Left ventricle myocardium inferior (tissue), 1 donor: ENCODE measurements at places on chromosomes 7 and 10.

GRCh38 chr7:106206826-106207541 lies 77.8 kb downstream of the NAMPT start:
- no peaks in the 10 kb centered on the region for H3K27me3 ChIP-seq
- no peak overlapping the region for H3K4me3 ChIP-seq
- H3K4me1 ChIP-seq, result peaks cover 16% of the 10 kb centered on the region
- no peak for DNase-seq
- H3K36me3 ChIP-seq, result no peaks in the 10 kb centered on the region
- H3K27ac ChIP-seq, result peak overlapping the region; percentile 7

GRCh38 chr7:23230641-23231101 lies 15.9 kb upstream of the GPNMB start:
- no peak overlapping the region for H3K27ac ChIP-seq
- H3K27me3 ChIP-seq, result no peaks in the 10 kb centered on the region
- no peak overlapping the region for H3K4me3 ChIP-seq
- H3K36me3 ChIP-seq, result no peaks in the 10 kb centered on the region
- DNase-seq, result no peak

GRCh38 chr10:35872671-35873070 lies 230.6 kb upstream of the FZD8 start:
- no peak overlapping the region for H3K27ac ChIP-seq
- H3K36me3 ChIP-seq, result no peaks in the 10 kb centered on the region
- H3K4me1 ChIP-seq, result peaks cover 17% of the 10 kb centered on the region
- no peak overlapping the region for H3K4me3 ChIP-seq
- no peaks in the 10 kb centered on the region for H3K27me3 ChIP-seq
- DNase-seq, result no peak

DNA sequence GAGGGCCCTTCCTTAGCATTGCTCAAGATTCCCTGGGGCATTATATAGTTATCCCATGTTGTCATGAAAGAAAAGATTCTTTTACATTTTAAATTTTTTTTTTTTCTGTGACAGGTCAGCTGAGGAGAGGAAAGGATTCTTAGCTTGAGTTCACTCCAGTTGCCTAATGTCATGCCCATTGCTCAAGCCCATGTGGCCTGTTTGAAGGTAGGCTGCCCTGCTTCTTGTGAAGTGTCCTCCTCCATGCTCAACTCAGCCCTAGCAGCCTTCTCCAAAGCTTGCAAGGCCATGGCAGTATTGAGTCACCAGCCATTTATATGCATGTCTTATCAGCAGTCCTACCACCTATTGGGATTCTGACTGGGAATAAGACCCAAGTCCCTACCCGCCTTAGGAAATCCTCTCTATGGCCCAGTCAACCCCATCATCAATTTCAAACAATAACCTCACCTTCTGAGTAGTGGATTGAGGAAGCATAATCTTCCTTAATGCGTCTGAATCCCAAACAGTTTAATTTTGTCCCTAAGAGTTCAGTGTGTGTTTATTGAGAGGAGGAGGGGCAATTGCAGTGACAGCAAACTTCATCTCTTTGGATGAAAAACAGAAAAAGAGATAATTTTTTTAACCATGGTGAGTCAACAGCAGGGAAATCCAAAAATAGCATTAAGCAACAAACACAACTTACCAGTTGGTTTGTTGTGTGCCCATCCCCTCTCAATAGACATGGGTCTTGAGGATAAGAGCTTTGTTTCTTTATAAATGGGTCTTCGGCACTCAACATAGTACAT lies 38.6 kb upstream of the WASL start:
- H3K27ac ChIP-seq, result no peak overlapping the region
- no peak overlapping the region for H3K4me3 ChIP-seq
- H3K4me1 ChIP-seq, result no peaks in the 10 kb centered on the region
- no peaks in the 10 kb centered on the region for H3K27me3 ChIP-seq

GRCh38 chr7:124497176-124497575 lies 268.4 kb downstream of the GPR37 start:
- H3K36me3 ChIP-seq, result no peaks in the 10 kb centered on the region
- H3K27ac ChIP-seq, result no peak overlapping the region
- DNase-seq, result no peak
- no peaks in the 10 kb centered on the region for H3K4me1 ChIP-seq
- H3K4me3 ChIP-seq, result no peak overlapping the region
- H3K27me3 ChIP-seq, result no peaks in the 10 kb centered on the region

GRCh38 chr7:25569765-25570164 lies 341.5 kb upstream of the NPVF start:
- peaks cover 4% of the 10 kb centered on the region for H3K4me1 ChIP-seq
- peaks cover 13% of the 10 kb centered on the region for H3K27me3 ChIP-seq
- no peak overlapping the region for H3K27ac ChIP-seq
- H3K36me3 ChIP-seq, result no peaks in the 10 kb centered on the region
- no peak overlapping the region for H3K4me3 ChIP-seq

DNA sequence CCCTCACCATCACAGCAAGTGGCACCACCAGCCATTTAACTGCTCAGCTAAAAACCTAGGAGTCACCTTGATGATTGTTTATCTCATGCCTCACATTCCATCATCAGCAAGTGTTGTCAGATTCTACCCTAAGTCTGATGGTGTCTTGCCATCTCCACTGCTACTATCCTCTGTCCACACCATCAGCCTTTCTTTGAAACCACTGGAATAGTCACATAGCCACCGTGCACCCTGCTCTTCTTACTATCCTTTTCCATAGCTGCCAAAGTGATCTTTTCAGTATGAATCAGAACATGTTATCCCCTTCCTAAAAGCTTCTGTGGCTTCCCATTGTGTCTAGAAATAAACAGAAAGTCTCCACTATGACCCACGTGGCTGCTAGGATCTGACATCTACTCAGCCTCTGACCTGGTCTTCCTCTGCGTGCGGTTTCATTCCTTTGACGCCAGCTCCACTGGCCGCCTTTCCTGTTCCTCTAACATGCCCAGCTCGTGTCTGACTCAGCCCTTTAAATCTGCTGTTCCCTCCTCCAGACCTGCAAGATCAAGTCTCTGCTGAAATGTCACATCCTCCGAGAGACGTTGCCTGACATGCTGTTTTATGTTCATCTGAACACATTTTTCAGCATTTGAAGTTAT lies 16.5 kb upstream of the CHN2 start:
- no peaks in the 10 kb centered on the region for H3K27me3 ChIP-seq
- DNase-seq, result peak; percentile 35
- no peak overlapping the region for H3K4me3 ChIP-seq
- peaks cover 9% of the 10 kb centered on the region for H3K4me1 ChIP-seq
- H3K27ac ChIP-seq, result no peak overlapping the region
- no peaks in the 10 kb centered on the region for H3K36me3 ChIP-seq

GRCh38 chr10:70265032-70265689 lies 18.6 kb downstream of the NPFFR1 start:
- DNase-seq, result no peak
- H3K27ac ChIP-seq, result no peak overlapping the region
- peaks cover 13% of the 10 kb centered on the region for H3K27me3 ChIP-seq

- no peak overlapping the region for H3K4me3 ChIP-seq
- no peak overlapping the region for H3K27ac ChIP-seq
- H3K27me3 ChIP-seq, result peaks cover 13% of the 10 kb centered on the region
- no peak for DNase-seq
Observed at GRCh38 chr10:79890469-79890868, 58.4 kb downstream of the SFTPD start.

- no peaks in the 10 kb centered on the region for H3K4me1 ChIP-seq
- DNase-seq, result no peak
- H3K27me3 ChIP-seq, result no peaks in the 10 kb centered on the region
- H3K4me3 ChIP-seq, result no peak overlapping the region
Observed at GRCh38 chr7:29843726-29844125, 37.4 kb downstream of the WIPF3 start.

DNA sequence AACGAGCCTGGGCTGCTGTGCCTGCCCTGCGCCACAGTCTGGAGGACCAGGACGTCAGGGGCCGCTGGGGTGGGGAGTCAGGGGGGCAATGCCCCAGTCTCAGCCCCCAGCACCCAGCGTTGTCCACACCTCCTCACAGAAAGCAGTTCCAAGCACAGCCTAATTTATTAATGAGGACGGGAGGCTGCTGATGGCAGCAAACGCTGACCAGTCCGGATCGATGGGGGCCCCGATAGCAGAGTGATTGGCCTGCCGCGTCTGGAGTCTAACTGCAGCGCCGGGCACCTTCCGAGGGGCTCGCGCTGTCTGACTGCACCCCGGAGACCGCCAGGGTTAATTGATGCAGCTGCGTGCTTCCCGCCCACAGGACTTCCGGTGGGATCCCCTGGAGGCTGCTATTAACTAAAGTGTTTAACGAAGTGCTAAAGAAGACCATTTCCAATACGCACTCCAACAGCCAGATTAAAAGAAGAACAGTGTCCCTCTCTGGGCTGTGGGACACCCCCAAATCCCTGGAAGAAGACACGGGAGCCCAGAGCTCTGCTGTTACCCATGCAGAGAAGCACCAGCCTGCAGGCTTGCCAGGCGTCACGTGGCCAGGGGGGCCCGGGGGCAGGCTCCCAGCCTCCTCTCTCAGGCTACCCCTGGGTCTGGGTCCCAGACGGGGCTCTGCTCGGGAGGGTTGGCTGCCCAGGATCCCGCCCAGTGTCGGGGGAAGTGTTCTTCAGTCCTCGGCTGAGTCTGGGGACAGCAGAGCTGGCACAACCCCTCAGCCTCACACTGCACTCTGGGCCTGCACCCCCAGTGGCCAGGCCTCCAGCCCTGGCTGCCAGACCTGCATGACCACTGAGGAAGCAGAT lies 63.8 kb downstream of the MICALL2 start:
- no peak for DNase-seq
- H3K36me3 ChIP-seq, result no peaks in the 10 kb centered on the region
- no peak overlapping the region for H3K4me3 ChIP-seq
- peaks cover 94% of the 10 kb centered on the region for H3K27me3 ChIP-seq

DNA sequence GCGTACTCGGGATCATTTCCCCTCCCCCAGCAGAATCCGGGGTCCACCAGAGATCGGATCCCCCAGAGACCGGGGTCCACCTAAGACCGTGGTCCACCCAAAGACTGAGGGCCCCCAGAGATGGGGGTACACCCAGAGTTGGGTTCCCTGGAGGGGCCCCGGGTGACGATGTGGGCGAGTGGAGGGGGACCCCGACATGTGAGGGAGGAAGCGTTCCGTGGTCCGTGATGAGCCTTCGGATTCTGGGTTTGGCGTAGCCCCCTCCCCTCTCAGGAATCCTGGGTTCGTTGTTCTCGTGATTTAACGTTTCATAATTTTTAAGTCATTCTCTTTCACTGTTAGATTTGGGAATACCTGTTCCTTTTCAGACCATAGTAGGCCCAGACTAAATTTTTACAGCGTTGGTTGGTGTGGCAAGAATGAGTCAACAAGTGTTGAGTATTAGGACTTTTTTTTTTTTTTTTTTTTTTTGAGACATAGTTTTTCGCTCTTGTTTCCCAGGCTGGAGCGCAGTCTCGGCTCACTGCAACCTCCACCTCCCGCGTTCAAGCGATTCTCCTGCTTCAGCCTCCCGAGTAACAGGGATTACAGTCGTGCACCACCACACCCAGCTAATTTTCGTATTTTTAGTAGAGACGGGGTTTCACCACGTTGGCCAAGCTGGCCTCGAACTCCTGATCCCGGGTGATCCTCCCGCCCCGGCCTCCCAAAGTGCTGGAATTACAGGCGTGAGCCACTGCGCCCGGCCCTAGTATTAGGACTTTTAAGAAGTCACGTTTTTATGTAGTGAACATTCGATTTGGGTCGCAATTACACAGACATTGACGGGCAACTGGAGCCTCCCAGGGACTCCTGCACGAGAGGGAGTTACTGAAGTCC lies 672 bp downstream of the GTPBP4 start:
- peaks cover 58% of the 10 kb centered on the region for H3K4me1 ChIP-seq
- peaks cover 16% of the 10 kb centered on the region for H3K36me3 ChIP-seq
- peak overlapping the region; percentile 96 for H3K27ac ChIP-seq
- no peaks in the 10 kb centered on the region for H3K27me3 ChIP-seq

DNA sequence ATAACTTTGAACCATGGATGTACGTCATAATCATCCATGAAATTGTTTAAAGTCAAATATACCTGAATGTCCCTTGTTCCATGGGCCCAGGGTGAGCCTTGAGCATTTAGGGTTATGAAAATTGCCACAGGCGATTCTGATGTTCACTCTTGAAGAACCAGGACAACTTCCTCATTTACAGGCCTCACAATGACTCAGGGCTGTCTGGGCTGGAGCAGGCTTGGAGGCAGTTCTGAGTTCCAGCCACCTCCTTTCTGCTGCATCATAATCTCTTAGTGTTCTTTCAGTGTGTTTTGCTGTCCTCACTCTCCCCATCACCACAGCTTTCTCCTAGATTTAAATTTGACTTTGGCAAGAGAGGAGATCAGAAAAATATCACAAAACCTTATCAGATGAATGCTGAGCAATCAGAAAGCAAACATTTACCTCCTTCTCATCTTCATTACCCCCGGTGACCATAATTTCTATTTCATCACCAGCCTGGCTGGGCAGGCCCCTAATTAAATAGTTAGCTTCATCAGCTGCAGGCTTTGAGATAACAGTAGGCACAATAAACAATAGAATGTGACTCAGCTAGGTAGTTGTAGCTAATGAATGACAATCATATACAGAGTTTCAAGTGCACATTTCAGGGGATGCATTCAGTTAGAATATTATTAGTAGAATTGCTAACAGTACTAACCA lies 571.0 kb downstream of the SH2D4B start:
- H3K36me3 ChIP-seq, result no peaks in the 10 kb centered on the region
- no peaks in the 10 kb centered on the region for H3K4me1 ChIP-seq
- H3K27ac ChIP-seq, result no peak overlapping the region
- no peaks in the 10 kb centered on the region for H3K27me3 ChIP-seq

GRCh38 chr10:88783724-88784123 lies 18.8 kb upstream of the LIPM start:
- no peak overlapping the region for H3K27ac ChIP-seq
- H3K4me3 ChIP-seq, result no peak overlapping the region
- H3K4me1 ChIP-seq, result no peaks in the 10 kb centered on the region
- H3K27me3 ChIP-seq, result peaks cover 19% of the 10 kb centered on the region
- no peaks in the 10 kb centered on the region for H3K36me3 ChIP-seq
- no peak for DNase-seq

DNA sequence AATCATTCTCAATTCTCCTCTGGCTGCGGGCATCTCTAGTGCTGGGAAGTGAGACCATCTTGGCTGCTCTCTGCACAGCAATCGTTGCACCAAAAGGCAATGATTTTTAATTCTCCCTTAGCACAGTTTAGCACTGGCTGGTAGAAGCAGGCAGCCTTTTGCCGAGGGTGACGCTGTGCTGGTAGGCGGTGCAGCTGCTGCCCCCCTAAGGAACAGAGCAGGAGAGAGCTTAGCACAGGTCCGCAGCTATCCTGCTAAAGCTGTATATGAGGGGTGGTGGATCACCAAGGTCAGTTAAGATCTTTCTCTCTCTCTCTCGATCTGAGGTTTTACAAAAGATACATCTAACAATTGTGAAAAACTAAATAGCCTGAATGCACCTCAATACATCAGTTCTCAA lies 390.1 kb downstream of the GATA3 start:
- H3K27me3 ChIP-seq, result peaks cover 45% of the 10 kb centered on the region
- H3K27ac ChIP-seq, result no peak overlapping the region
- H3K4me1 ChIP-seq, result no peaks in the 10 kb centered on the region
- no peaks in the 10 kb centered on the region for H3K36me3 ChIP-seq
- no peak for DNase-seq
- no peak overlapping the region for H3K4me3 ChIP-seq

- H3K4me1 ChIP-seq, result peaks cover 18% of the 10 kb centered on the region
- peak overlapping the region; percentile 11 for H3K4me3 ChIP-seq
- no peaks in the 10 kb centered on the region for H3K36me3 ChIP-seq
- DNase-seq, result no peak
- no peak overlapping the region for H3K27ac ChIP-seq
Observed at GRCh38 chr7:128941323-128941890, 3.7 kb downstream of the IRF5 start.

- H3K4me3 ChIP-seq, result no peak overlapping the region
- peaks cover 100% of the 10 kb centered on the region for H3K27me3 ChIP-seq
- H3K4me1 ChIP-seq, result no peaks in the 10 kb centered on the region
- no peaks in the 10 kb centered on the region for H3K36me3 ChIP-seq
- DNase-seq, result no peak
Observed at GRCh38 chr10:97974526-97975525, 55.6 kb downstream of the CRTAC1 start.
